Foreskin fibroblast (primary cell): ENCODE measurements at places on chromosomes 2 and 18.

DNA sequence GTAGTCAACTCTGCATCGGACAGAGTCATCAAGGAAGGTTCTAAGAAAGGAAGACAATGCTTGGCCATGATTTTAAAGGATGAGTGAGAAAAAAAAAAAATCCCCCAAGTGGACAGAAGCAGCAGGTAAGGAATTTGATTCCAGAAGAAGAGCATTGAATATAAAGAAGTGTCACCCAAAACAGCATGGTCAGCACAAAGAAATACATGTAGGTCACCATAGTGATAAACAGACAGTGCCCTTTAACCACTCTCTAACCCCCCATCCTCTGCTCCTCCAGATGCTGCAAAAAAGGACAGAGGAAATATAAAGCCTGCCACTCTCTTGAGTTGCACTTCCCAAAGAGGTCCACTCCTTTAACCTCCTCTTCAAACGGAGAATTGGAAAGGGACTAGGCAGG is 23.4 kb downstream of the FEZ2 start:
- DNase-seq: no peak

GRCh38 chr2:33678436-33678835 is 79.3 kb upstream of the FAM98A start:
- no peak for DNase-seq

- DNase-seq: peak; percentile 70
Observed at GRCh38 chr2:147173189-147173581, 671.6 kb upstream of the ACVR2A start.

DNA sequence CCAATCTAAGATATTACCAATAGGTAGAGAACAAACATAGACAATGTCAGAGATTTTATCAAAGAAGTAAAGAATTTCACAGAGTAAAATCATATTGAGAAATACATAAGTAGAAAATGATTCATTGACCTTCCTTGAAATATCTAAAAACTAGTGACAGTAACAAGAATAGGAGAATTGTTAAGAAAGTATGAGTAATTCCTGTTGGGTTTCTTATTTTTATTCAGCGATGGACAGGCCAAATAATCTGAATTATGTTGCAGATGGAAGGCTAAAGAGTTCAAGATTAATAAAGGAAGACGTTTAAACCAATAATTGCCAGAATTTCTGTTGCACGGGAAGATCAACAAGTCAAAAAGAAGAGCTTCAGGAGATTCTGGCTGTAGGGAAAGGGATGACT is 163.4 kb upstream of the RASGRP3 start:
- DNase-seq: no peak

DNA sequence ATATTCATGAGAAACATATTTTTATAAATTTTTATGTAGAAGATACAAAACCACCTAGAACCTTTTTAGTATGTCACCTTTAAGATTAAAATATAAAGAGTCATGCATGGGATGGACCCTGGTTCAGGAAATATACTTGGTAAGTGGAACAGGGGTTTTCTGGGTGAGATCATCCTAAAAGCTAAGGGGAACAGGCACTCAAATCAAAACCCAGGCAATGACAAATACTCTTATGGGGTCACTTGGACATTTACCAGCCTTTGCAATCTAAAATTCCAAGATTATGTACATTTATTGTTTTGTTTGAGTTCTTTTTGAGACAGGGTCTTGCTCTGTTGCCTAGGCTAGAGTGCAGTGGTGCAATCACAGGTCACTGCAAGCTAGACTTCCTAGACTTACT is 65.8 kb downstream of the SGPP2 start:
- no peak for DNase-seq

GRCh38 chr18:2894131-2894840 is 47.5 kb downstream of the EMILIN2 start:
- DNase-seq: no peak

DNA sequence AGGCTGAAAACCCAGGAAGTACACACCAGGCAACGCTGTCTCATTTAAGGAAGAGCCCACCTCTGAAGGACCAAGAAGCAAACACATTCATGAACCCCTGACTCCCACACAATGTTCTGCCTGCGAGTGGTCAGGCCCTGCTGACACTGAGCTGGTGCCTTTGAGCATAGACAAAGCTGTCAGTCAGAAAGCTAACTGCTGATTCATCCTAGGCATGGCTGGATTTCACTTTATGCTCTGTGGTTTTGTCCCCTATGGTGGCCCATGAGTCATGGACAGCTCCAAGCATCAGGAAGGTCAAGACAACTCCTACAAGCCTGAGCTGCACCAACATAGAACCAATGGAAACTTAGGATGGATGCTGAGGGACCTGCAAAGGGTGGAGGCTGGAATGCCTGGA is 78.9 kb downstream of the UXS1 start:
- DNase-seq: peak; percentile 76

GRCh38 chr2:10668402-10669012 is 21.3 kb downstream of the NOL10 start:
- DNase-seq: peak; percentile 41

DNA sequence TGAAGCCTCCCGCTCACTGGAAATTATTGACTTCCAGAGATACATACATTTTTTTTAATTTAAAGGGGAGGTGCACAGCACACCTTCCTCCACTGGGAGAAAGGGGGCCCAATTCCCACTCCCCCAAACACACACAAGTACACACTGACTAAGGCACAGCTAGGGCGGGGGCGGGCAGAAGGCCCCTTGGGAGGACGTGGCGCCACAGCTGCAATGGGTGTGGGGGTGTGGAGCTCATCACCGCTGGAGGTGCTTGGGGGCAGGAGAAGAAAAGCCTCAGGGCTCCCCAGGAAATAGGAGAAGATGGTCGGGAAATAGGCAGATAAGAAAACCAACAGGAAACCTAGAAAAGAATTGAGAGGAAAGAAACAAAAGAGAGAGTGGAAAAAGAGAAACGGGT is 127.3 kb upstream of the FAM98A start:
- DNase-seq: no peak

DNA sequence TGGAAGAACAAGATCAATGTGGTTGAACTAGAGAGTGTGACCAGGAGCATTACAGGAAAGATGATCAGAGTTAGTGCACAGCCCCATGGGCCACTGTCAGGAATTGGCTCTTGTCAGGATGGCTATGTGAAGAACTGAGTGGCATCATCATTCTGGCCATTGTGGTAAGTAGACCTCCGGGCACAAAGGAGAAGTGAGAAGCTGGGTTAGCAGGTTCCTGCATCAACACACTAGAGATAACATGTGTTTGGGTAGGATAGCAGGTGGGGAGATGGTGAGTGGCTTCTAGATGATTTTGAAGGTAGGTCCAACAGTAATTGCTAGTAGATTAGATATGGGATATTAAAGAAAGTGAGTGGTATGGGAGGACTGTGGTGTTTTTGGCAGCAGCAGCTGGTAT is 408.2 kb downstream of the TSN start:
- no peak for DNase-seq

GRCh38 chr18:48024009-48024512 is 93.6 kb upstream of the SMAD2 start:
- no peak for DNase-seq

GRCh38 chr2:156892467-156893281 is 364.8 kb upstream of the GALNT5 start:
- peak; percentile 56 for DNase-seq

- DNase-seq: no peak
Observed at GRCh38 chr2:210555555-210555954, 844 bp upstream of the CPS1 start.

GRCh38 chr2:119756837-119757236 is 2.9 kb upstream of the PTPN4 start:
- DNase-seq: peak; percentile 95

DNA sequence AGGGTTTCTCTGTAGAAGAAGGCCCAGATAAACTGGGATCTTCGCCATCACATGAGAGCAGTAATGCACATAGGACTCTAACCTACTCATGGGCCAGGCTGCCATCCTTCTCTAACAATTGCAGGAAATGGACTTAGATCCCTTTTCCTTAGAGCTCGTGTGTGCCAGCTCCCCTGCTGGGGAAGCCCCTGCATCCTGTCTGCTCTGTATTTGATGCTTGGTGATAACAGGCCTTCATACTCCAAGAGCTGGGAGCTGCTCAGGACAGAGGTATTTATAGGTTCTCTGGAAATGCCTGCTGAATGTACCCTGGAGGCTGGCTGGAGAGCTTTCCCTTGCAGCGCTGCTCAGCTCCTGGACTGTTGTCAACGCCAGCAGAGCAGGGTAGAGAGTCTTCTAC is 249.6 kb downstream of the MTX2 start:
- no peak for DNase-seq

GRCh38 chr2:16513626-16514025 is 152.0 kb downstream of the CYRIA start:
- no peak for DNase-seq

- no peak for DNase-seq
Observed at GRCh38 chr2:8249769-8250168, 432.1 kb upstream of the ID2 start.

- DNase-seq: no peak
Observed at GRCh38 chr2:205372141-205372540, 310.2 kb upstream of the NRP2 start.

DNA sequence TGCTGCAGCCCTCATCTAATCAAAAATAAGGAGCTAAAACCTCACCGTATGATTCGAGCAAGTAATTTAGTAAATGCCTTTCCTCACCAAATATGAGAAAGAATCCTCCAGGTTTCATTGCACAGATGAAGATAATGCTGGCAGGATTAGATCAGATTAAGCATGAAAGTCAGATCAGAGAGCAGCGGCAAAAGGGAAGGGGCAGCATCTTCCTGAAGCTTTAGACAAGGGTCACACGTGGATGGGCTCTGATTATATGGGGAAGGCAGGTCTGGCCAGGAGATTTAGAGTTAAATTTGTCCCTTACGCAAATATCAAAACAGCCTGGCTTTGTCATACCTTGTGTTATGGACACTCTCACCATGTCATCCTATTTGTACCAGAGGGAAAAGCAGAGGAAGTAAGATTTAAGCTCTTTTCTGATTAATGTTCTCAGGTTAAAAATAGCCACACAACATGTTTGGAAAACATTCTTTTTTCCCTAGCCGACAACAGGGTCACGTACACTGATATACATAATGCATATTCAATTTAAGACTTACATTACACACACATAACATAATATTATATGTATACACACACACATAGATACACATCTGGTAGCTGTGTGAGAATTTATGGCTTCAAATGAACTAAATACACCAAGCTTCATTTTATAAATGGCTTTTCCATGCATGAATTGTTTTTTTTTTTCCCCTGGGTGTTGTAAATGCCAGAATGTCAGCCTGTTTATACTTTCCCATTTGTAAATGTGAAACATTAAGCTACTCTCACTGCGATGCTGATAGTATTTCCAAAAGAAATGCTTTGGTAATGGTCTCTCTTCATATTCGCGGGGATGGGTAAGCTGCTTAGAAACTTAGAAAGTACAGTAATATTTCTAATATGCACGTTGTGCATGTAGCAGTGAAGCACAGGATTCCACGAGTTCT is 196.3 kb upstream of the SIX3 start:
- DNase-seq: no peak

DNA sequence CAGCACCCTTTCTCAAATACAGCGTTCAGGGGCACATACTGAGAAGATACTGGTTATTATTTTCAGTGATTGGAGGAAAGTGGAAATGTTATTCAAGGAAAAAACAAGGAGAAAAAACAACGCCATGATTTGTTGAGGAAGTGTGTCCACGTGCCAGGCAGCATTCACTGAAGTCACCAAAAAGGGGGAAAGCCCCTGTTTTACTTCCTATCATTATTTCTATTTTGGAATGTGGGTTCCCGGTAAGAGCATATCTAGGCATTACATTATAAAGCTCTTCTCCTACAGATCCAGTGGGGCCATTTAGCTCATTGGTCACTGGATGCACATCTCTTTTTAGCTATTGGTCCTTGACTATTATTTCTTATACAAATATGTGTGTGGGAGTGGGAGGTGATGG is 518.7 kb downstream of the TXNL1 start:
- no peak for DNase-seq
